ENCODE measurements at places on chromosomes 3 and 15.

DNA sequence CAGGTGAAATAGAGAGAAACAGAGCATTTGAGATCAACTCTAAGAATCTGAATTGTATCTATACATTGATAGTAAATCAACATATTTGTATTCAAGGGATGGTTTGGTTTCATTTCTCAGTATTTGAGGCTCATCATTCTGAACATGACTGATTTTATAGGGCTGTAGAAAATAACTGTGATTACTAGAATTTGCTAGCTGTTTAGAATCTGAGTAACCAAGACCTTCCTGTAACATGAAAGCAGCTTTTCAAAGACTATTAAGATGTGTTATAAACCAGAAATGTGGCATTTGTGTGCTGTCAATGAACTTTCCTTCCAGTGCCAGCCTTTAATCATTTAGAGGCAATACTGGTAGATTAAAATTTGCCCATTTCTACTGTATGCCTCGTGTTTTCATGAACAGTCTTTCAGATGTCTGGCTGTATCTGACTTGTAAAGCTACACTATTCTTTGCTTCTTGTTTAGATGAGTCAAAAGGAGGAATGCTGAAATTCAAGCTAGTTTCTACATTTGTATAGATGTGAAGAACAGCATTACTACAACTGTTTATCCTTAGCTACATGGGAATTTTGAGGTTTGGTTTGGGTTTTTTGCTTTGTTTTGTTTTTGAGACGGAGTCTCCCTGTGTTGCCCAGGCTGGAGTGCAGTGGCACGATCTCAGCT, 137.3 kb upstream of the BHLHE40 start:
- DNase-seq = no peak

- DNase-seq = no peak
Observed at GRCh38 chr3:29080967-29081366, 199.9 kb upstream of the RBMS3 start.

DNA sequence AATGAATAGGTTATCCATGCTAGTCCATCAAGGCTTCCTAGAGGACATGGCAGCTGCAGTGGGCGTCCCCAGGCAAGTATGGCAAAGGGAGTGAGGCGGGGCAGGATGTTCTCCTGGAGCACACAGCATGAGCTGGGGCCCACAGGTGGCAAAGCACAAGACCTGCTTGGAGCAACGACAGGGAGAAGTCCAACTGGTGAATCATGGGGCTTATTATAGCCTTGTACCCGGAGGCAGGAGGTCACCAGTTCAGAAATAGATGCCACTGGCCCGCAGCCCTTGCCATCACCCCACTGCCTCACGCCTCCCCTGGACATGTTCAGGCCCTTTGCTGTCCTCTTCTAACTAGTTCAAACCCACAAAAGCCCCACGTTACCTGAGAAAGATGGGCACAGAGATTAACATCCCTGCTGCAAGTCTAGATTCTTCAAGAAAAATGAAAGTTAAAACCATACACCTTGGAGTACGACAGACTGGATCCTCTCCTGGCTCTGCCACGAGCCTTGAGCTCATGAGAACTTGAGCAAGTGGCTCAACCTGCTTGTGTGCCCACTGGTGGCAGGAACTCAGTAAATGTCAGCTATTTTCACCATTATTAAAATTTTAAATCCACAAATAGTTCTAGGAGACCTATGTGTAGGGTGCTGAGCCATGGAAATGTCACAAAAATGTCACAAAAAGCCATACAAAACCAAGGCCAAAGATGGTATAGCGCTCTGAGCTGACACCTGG, 1.8 kb upstream of the SRGAP3 start:
- DNase-seq = no peak

DNA sequence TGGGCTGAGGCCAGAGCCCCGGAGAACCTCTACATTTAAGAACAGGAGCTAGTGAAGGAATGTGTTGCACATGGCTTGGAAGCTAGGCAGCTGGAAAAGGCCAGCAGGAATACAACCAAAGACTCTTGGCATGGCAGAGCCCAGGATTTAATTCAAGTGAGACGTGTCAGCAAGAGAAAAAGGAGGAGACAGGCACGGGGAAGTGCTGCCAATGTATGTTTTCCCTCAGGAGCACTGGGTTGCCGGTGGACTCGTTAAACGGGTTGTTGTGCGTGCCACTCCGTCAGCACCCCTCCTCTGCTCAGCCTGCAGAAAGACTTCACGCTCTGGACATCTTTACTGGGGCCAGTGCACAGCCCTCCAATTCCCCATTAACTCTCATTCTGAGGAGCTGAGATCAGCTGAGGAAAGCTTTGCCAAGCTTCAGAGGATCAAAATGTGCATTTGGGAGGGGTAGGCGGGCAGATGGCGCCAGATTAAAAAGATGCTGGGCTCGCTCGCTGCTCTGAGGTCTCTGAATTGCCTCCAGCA, 103.7 kb downstream of the PDZRN3 start:
- DNase-seq = no peak

DNA sequence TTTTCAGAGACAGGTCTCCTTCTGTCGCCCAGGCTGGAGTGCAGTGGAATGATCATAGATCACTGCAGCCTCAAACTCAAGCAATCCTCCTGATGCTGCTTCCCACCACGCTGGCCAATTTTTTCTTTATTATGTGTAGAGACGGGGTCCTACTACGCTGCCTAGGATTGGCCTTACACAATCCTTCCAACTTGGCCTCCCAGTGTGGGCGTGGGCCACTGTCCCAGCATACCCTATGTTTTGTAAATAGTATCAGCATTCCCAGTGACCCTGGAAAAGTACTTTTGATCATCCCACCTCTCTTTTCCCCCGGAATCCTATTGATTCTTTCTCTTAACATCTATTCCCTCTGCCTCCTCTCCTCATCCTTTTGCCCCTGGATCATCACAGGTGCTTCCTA, 36.9 kb downstream of the SLC28A2 start:
- DNase-seq = no peak

- no peak for DNase-seq
Observed at GRCh38 chr3:64301476-64301875, 76.2 kb upstream of the PRICKLE2 start.

DNA sequence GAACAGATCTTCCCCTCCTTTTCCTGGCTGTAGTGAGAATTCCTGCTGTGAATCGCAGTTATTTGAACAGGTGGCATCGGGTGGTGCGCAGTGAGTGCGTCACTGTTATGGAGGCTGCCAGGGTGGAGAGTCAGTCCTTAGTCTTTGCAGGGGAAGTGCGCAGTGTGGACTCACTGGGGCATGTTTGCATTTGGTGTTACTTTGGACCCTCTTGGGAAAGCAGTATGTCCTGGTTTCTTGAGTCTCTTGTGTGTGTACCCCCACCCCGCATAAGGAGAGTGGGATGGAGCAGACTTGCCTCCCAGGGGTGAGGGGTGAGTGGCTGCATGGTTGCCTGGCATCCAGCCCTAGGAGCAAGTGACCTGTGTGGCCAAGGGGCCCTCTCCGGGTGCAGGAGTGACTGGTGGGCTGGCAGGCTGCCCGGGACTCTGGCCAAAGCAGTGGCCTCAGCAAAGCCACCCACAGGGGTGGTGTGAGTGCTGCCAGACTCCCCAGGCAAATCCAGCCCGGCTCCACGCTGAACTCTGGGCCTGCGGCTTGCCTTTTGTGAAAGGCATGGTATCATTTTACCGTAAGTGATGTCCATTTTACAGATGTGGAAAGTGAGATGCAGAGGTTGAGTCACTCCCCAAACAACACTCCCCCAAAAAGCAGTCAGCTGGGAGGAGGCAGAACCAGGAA, 46.4 kb downstream of the DNASE1L3 start:
- DNase-seq = no peak
